ENCODE measurements at places on chromosomes 3 and 15.

DNA sequence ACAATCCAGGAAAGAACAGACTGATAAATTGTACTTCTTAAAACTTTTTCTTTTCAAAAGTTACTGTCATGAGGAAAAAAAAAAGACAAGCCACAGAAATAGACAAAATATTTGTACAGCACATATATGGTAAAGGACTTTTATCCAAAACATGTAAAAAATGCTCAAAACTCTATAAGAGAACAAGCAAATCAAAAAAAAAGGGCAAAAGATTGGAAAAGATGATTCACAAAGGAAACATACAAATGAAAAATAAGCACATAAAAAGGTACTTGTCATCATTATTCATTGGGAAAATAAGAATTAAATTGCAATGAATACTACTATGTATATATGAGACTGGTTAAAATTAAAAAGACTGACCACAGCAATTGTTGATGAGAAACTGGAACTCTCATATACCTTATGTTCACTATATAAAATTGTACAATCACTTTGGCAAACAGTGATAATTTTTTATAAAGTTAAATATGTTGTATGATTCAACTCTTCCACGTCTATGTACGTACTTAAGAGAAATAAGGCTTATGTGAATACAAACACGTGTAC lies 39.7 kb downstream of the DIPK2A start:
- no peak for DNase-seq

DNA sequence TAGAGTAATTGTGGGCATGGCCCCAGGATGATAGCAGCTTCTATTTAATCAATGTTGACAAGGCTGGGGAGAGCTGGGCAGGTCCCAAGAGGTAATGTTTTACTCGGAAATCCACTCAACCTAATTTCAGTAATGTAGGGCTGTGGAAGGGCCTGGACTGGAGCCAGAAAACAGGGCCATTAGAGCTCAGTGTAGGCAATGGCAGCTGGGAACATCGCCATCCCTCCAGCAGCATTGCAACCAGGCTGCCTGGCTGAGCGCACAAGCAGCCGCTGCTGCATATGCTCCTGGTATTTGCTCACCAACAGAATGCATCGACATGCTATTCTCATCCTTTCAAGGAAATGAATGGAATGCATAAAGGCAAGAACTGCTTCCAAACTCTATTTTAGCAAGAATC lies 90.0 kb downstream of the GAP43 start:
- DNase-seq: no peak

GRCh38 chr3:197007296-197007940 lies 22.2 kb downstream of the MELTF start:
- peak; percentile 22 for DNase-seq

DNA sequence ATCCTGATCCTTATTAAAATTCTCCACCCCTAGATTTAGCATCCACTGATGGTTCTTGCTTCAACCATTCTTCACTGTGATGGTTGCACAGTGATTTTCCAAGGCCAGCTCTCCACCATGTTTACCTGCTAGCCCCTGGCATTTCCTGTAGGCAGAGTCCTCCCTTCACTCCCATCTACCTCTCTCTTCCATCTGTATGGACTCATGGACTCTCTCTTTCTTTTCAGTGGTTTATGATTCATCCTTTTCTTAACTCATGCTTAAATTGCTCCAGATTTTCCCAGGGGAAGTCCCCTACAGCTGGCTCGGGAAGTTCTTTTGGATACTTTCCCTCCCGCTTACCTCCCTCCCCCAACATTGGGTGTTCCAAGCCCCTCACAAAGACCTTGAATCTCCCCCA lies 18.7 kb downstream of the TGM4 start:
- no peak for DNase-seq

- DNase-seq: no peak
These were observed 70.0 kb upstream of the HEG1 start for GRCh38 chr3:125125821-125126245.

- peak; percentile 89 for DNase-seq
These were observed 19.4 kb upstream of the KIF23 start for GRCh38 chr15:69394556-69395282.

- no peak for DNase-seq
These were observed at the start of gene MEGF11 for GRCh38 chr15:66253418-66254088. Gene MEGF11 (minus strand): TSS chr15:66253750. CDS start chr15:66128403, 125,347 bp downstream.

DNA sequence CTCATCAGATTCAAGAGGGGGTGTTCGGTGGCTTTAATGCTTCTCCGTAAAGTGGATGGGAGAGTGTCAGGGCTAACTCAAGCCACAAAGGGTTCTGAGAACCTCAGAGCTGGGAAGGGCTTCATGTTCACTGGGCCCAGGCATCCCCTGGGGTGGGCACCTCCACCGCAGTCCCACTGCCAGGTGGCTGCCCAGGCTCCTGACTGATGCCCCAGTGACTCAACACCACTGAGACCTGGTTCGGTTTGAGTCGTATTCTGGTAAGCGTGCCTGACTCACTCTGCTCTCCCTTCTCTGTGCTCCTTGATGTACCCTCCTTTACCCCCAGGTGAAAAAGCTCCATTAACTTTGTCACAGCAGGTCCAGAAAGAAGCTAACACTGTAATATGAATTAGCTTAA lies 304.6 kb downstream of the RPLP1 start:
- no peak for DNase-seq

DNA sequence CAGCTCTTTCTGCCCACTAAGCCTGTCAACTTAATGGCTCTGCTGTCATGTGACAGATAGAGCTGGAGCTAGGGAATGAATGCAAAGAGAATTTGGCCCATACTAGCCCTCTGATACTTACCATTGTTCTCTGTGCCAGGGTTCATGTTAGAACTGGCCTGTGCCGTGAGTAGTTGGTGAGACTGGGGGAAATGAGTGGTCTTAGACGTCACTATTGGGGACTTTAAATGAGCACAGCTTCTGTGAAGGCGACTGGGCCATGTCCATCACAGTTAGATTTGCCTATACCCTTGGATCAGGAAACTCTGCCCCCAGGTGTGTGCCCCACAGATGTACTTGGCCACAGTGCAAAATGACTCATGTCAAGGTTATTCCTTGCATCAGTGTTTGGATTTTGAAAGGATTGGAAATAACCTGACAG lies 124.9 kb downstream of the PTPRG start:
- no peak for DNase-seq

DNA sequence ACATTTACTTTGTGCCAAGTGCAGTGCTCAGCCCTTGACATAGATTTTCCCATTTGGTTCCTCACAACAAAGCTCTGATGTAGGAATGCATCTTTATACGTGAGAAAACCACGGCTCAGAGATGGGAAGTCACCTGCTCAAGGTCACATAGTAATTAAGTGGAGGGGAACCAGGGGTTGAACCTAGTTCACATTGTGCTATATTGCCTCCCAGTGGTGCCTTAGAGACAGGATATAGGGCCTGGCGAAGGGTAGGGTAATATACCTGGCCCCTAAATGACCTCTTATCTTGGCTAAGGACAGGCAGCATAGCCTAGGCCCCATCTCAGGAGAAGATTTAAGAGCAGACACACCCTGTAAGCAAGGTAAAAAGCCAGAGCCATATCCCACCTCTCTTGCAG lies 71.5 kb downstream of the FOXP1 start:
- DNase-seq: peak; percentile 16

DNA sequence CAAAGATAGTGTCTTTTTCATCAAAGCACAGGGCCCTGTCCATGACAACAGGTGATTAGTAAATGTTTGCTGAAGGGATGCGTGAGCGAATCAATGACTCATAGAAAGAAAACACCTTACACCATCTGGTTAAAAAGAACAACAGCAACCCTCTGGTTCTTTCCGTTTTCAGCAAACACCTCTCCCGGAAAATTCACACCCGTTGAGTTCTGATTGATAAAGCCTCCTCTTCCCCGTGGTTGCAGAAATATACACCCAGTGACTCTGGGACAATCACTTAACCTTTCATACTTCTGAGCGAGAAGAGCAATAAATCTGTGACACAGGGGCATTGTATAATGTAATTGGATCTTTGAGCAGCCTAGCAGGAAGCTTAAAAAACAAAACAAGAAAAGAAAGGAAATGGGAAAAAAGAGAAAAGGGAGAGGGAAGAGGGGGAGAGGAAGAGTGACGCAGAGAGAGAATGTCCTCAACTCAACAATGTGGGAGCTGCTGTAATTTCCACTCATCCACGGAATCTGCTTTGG lies 37.6 kb downstream of the ADAMTS9 start:
- no peak for DNase-seq

DNA sequence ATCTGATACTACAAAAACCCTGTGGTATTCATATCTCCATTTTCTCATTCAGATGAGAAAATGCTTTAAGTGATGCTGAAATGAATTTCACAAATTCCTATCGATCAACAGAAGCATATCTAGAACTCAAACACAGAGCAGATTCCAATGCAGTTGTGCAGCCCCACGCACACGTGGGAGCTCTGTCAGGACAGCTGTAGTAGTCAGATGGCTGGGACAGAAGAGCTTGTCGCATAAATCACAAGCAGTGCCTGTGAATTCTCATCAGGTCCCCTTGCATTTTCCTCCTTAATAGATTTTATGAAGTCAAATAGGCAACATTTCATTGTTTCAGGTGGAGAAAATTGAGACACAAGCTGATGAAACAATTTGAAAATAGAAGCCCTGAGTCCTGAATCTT lies 792.3 kb downstream of the AGBL1 start:
- DNase-seq: no peak

- no peak for DNase-seq
These were observed 93.7 kb downstream of the ABI3BP start for GRCh38 chr3:100899440-100900091.

DNA sequence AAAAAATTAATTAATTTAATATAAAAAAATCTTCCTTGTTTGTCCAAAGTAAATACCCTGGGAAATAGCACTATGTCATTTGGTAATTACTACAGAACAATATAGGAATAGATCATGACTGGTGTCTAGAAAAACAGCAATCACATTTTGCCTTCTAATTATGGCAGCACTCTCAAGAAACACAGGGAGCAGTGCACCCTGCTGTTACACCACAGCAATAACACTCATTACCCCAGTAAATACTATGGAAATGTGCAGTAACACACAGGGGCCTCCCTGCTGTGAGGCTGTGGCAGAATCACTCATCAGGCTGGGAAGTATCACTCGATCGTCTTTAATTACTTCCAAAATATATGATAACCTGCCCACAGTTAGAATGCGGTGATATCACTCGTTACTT lies 646.0 kb downstream of the TUSC7 start:
- peak; percentile 34 for DNase-seq

DNA sequence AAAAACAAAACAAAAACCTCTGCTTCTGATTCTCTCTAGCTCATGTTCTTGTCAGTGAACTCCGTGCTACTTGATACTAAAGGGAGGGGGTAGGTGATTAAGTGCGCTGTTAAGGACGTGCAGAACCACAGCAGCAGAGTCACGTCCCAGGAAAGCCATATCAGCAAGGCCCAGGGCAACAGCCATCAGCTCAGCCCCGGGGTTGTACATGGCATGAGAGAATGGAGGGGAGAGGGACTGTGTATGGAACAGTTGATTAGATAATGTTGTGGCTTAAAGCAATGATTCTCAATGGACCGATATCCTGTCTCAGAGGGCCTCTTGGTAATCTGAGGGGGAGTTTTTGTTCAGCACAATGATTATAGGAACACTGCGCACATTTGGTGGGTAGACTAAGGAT lies 27.6 kb downstream of the C2CD4A start:
- DNase-seq: no peak

GRCh38 chr15:75565062-75565970 lies 13.8 kb downstream of the PTPN9 start:
- no peak for DNase-seq

DNA sequence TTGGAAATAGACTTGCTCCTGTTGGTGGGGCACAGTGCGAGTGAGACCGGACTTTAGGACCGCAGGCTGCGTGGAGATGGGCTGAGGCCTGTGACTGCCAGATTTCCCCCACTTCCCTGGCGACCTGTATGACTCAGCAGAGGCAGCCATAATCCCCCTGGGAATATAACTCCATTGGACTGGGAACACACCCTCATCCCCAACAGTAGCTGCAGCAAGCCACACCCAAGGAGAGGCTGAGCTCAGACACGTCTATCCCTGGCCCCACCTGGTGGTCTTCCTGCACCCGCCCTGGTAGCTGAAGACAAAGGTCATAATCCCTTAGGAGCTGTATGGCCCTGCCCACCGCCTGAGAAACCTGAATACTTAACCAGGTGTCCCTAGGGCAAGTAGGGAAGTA lies 42.6 kb downstream of the DZIP1L start:
- DNase-seq: no peak

DNA sequence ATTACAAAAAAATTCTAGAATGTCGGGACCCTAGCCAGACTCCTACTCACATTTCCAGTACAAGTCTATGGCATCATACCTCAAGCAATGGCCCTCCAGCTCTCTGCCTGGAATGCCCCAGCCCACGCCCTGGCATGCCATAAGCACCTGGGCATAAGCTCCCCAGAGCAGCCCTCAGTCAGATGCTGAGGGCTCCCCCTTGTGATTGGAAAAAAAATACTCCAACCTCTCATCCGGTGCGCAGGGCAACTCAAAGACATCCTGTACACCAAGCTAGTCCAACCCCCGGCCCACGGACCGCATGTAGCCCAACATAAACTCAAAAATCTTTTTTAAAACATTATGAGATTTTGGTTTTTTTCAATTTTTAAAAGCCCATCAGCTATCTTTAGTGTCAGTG lies 115.4 kb downstream of the NEK10 start:
- peak; percentile 40 for DNase-seq

DNA sequence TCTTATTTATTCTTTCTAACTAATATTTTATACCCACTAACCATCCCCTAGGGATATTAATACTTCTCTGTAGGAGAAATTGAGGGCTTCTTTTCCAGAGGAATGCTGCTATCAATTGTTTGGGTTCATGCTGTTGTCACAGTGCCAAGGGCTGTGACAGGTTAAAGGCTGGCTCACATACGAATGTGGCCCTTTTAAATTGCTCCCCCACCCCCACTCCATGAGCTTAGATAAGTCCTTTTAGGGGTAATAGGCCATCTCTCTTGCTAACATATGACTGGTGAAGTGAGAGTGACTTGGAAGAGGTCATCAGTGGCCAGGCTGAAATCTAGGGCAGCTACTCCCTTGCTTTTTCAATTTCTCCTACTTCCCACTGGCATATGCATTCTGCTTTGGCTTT lies 121.9 kb upstream of the DPH6 start:
- DNase-seq: no peak

- no peak for DNase-seq
These were observed 59.2 kb upstream of the ABHD17C start for GRCh38 chr15:80635953-80636352.

DNA sequence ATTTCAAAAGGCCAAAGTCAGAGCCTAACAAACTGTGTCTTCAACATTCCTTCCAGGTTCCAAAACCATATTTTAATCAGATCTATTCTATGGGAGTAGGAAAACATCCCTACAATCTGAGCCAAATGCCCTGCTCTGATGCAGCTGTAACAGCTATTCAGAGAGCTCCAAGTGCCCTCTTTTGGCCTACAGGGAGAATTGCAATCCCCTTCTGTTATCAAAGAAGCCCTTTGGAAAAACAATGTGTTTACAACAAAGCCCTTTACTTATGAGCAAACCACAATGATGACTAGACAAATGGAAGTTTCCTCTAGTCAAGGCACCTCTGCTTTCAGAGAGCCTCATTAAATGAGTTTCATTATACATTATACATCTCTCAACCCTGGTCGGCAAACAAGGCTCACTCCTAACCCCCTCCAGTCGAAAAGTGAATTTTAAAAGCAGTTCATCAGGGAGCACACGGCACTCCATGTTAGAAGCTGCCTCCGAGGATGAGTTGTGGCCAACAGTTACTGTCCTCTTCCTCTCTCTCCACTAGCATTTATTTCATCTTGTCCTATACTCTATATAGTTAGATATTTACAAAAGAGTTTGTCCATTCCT lies 42.6 kb upstream of the TMCO5A start:
- DNase-seq: peak; percentile 55

Measured in HT-29 (cell line).